ENCODE measurements at places on chromosomes 12 and 14.

DNA sequence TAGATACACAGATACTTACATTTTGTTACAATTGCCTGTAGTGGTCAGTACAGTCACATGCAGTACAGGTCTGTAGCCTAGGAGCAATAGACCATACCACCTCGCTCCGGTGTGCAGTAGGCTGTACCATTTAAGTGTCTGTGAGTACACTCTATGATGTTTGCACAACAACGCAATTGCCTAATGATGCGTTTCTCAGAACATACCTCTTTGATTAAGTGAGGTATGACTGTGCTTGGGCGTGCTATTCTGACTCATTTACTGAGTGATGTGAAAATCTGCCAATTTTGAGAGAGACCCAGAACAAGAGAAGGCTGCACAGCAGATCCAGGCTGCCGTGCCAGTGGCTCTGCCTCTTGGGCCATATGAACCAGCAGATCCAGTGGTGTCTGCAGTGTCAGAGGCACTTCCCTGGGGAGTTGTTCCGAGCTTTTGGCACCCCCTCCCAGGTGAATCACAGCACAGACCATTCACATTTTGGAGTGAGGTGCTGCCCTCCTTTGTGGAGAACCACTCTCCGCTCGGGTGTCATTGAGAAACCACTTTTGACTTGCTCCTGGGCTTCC lies 20.4 kb downstream of the DLK1 start:
- no peak for DNase-seq

DNA sequence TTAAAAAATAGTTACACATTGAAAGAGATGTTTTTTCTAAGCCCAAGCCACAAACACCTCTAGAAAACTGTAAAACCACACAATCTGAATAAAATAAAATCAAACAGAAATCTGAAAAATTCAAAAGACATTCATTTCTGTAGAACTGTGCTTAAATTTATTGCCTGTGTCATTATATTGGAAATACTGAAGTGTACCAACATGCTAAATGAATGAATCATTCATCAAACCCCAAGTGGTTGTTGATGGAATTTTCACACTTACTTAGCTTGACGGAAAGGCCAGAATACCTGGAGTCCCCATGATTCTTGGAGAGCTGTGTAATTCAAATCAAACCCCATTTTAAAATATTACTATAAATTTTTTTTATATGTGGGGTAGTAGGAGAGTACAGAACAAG lies 2.7 kb downstream of the KITLG start:
- DNase-seq = no peak

DNA sequence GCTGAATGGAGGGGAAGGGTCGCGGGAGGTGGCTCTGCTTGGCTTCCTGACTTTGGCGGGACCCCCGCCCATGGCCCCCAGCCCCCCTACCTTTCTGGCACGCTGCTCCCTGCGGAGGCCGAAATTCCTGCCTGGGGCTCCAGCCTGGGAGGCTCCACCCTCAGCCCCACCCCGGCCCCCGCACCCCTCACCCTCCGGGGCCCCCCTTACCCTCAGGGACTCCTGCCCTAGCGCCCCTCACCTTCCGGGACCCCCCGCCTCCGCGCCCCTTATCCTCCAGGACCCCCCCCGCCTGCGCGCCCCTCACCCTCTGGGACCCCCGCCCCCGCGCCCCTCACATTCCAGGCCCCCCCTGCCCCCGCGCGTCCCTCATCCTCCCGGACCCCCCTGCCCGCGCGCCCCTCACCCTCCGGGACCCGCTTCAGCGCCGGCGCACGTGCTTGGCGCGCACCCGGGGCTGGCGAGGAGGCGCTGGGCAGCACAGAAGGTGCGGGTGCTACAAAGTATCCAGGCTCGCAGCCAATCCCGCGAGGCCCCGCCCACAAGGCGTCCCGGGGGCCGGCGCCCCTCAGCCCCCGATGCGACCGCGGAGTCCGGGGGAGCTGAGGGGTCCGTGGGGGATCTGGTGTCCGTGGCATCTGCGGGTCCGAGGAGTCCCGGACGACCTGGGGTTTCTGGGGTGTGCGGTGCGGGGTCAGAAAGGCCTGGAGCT lies at the start of gene ANHX:
Gene ANHX, minus strand, starts transcription at position 477 of the 712 bp plus-strand sequence. CDS start 1,521 bp downstream, outside the sequence.
- no peak for DNase-seq

- peak; percentile 76 for DNase-seq
These were observed 19.4 kb downstream of the NCKAP5L start for GRCh38 chr12:49808686-49809380.

DNA sequence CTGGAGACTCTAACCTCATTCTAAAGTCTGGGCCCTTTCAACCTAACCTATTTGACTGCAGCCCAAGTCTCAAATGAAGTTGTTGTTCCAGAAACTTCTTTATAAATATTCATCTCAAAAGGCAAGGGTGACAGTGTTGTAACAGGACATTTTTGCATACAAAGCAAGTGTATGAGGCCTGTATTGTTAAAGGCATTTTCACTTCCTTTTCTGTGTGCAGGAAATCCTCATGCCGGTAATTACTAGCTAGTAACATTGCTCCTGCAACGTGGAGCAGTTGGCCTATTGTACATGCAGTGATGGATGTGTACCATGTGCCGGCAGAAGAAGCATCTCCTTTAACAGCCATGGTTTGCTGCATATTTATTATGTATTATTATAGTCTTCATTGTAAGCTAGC lies 156.5 kb upstream of the RMST start:
- no peak for DNase-seq

GRCh38 chr14:51616724-51617409 lies 34.8 kb upstream of the FRMD6 start:
- DNase-seq = no peak

- DNase-seq = no peak
These were observed 38.5 kb downstream of the CATSPERB start for GRCh38 chr14:91693346-91693745.

GRCh38 chr12:24491968-24492367 lies 456.9 kb downstream of the BCAT1 start:
- DNase-seq = no peak

DNA sequence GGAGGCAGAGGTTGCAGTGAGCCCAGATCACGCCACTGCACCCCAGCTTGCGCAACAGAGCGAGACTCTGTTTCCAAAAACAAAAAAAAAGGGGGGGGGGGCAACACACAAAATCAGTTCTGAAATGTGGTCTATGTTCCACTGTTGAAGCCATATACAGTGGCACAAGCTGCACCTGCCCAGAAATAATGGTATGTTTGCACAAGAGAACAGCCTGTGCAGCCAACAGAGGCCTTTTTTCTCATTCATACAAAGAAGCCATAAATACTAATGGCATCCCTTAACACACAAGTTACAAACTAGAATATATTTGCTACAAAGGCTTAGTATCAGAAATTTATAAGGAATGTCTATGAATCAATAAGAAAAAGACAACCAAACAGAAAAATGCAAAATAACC lies 37.1 kb downstream of the ITPR2 start:
- DNase-seq = no peak

- peak; percentile 30 for DNase-seq
These were observed 30.7 kb downstream of the TMEM229B start for GRCh38 chr14:67457782-67458181.

GRCh38 chr12:68591734-68592418 lies 18.8 kb upstream of the RAP1B start:
- DNase-seq = no peak

DNA sequence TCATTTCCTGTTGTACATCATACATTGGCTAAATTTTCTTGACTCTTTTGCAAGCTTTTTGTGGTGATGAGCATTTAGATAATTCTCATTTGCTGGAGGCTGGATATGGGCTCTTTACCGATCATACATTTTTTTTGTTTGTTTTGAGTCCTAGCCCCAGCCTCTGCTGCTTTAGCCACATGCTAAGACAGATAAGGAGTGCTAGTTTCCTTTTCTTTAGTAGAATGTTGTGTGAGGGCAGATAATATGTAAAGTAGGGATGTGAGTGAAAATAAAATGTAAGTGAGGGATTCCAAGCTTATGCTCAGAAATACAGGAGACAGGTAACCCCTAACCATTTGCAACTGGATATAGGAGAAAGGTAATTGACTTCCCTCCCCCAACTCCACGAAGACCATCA lies 405.7 kb downstream of the TRHDE start:
- no peak for DNase-seq

DNA sequence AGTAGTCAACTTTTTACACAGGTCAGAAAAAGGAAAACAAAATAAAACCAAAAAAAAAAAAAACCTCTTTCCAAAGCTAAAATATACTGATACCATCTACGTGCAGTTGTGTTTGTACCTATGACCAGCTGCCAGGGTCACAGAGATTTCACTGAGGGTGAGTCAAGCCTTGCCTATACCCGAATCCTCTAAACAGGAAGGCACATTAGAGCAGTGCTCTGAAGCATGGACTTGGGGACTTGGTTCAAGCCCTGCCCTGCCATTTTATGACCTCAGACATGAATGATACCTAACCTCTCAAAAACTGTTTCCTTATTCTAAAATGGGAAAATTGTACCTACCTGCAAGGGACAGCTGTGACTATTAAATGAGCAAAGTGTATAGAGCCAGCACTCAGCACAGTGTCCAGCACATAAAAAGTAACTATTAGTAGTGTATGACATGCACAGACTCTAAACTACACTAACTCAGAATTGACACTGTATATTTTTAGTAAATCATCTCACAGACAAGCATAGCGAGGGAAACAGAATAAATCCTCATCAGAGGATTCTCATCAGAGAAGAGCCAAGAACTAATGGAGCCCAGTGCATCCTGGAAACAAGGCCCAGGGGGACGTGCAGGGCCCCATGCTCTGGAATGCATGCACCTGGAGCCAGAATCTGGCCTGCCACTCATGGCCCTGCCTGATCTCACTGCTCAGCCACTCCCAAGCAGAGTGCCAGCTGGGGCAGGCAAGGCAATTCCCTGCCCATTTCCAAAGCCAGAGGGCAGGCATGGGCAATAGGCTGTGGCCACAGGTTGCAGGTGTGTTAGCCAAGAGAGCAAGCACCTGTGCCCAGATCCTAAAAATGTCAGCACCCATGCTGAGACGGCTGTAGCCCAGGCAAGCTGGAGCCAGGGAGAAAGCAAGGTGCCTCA lies 57.0 kb downstream of the NT5DC3 start:
- DNase-seq = no peak

- DNase-seq = no peak
These were observed 49.5 kb downstream of the DCAF4 start for GRCh38 chr14:72975770-72976169.

DNA sequence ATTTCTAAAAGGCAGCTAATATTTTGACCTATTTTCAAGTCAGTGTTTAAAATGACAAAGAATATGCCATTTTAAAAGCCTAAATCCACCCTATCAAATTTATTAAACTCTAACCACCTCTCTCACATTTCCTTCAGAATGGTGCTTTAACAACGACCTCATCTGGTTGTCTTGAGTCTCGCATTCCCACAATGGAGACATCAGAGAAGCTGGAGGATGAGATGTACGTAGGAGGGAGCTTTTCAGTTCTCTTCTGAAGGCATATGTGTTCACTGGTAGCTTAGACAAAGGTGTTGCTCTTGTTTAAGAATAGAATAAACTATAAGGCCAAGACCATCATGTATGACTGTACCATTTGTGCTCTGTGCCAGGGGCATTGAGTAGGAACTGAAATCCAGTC lies 82.9 kb downstream of the BCL2L14 start:
- DNase-seq = no peak

GRCh38 chr14:70655110-70655826 lies 13.6 kb downstream of the TTC9 start:
- no peak for DNase-seq

- no peak for DNase-seq
These were observed 46.2 kb downstream of the WIF1 start for GRCh38 chr12:65074932-65075331.

GRCh38 chr14:98913967-98914650 lies 357.9 kb downstream of the BCL11B start:
- no peak for DNase-seq

DNA sequence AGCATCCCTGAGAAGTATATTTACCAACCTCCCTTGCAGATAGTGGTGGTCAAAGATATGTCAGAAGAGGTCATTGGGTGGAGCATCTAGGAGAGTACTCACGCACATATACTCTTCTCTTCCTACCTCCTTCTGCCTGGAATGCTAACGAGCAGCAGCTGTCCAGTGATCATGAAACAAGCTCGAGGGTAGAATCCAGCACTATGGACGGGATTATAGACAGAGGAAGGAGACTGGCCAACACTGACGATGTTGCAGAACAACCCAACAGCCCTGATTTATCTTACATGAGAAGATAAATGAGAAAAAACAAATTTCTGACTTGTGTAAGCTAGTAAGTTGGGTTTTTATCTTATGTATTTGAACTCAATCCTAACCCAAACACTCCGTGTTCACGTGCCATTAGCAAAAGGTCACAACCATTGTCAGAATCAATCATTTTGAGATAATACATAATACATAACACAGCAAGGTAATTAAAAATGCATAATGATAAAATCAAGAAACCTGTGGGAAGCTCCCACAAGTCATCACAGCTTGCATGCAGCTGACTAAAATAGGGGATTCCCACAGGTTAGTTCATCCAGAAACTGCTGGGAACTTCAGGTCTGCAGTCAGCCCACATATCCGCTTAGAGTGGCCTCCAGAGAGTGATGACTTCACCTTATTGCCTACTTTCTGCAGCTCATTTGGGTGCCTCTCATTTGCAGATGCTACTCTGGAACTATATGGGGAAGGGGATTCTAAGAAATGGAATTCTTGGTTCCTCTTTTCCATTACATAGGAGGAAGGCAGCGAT lies 36.3 kb upstream of the STK38L start:
- DNase-seq = no peak

DNA sequence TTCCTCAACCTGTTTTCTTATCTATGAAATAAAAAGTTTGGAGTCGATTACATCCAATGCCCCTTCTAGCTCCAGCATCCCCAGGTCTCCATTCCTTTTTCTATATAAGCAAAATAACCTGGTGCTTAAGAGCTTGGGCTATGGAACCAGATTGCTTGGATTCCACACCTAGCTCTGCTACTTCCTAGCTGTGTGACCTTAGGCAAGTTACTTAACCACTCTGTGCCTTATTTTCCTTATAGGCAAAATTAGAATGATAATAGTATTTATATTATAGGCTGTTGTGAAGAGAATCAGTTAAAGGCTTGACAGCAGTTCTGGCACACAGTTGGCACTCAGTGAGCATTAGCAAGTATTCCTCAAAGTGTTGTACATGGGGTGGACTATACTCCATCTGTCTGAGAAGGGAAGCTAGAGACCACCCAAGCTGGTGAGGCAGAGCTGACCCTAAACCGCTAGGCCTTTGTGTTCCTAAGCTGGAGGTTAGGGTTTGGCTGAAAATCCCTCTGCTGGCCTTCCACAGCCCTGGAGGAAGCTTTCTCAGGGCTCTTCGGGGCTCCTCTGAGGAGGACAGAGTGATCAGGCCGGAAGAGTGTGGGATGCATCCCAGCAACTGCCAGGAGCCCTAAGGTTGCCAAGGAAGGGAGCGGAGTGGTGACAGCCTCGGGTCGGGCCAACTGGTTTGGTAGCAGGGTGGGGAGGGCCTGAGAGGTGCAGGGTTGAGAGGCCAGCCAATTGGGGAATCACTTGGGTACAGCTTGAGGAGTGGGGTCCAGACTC lies 6.0 kb upstream of the KRT4 start:
- DNase-seq = no peak

- DNase-seq = no peak
These were observed 93.5 kb upstream of the ETV6 start for GRCh38 chr12:11555743-11556625.

- no peak for DNase-seq
These were observed 2.8 kb downstream of the NUDT14 start for GRCh38 chr14:105178069-105178867.

All from left ventricle myocardium inferior (tissue), 1 donor.